ENCODE measurements at places on chromosomes 5 and 9.

DNA sequence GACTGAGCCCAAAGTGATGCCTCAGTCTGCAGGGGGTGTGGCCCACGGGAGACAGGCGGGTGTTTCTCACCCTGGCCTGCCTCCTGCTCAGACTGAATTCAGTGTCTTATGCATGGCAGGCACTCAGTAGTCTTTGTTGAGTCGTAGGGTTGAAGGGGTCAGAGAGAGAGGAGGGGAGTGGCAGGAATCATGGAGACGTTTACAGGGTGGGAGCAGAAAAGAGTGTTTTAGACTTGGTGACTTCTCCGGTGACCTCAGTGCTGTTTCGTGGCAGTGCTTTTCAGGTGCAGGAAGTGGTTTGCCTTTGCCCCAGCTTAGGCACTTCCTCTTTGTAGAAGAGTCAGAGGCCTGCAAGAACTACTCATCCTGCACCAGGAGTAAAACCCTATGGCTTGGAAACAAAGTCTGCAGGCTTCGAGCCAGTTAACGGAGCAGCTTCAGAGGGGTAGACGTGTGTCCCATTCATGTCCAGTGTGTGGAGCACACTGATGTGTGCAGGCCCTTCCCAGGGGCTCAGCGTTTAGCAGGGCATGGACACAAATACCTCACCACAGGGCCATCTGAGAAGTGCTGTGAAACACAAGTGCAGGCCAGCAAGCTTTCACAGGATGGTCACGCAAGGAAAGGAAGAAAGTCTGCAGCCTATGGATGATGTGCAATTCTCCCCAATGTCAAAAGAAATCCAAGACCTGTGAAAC is 24.5 kb upstream of the SEMA4D start:
- DNase-seq: no peak

- no peak for DNase-seq
These were observed 24.9 kb downstream of the MELK start for GRCh38 chr9:36597412-36598178.

DNA sequence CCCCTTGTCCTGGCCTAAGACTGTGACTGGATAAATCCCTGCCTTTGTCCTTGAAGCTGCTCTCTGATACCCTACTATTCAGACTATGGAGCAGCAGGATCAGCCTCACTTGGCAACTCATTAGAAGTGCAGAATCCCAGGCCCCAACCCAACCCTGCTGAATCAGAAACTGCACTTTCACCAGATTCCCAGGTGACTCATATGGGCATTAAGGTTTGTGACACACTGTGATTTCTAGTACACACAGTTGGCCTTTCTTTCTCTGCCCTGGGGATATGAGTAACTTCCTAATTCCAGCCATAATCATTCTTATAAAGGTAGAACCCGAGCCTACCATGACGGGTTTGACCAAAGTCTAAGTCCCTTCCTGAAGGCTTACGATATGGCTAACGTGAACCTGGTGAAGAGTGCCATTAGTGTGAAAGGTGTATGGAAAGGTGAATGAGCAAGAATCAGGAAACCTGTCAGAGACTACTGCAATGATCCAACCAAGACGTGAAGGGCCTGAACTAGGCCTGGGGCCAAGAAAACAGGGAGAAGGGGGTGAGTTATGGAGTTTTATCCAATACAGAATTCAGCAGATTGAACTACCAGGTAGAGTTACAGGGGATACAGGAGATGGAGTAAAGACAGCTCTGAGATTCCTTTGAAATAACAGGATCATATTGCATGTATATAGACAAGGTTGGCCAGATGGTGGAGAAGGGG is 533.0 kb downstream of the BNC2 start:
- peak; percentile 97 for DNase-seq

GRCh38 chr5:57878301-57878722 is 395.7 kb upstream of the ACTBL2 start:
- no peak for DNase-seq

DNA sequence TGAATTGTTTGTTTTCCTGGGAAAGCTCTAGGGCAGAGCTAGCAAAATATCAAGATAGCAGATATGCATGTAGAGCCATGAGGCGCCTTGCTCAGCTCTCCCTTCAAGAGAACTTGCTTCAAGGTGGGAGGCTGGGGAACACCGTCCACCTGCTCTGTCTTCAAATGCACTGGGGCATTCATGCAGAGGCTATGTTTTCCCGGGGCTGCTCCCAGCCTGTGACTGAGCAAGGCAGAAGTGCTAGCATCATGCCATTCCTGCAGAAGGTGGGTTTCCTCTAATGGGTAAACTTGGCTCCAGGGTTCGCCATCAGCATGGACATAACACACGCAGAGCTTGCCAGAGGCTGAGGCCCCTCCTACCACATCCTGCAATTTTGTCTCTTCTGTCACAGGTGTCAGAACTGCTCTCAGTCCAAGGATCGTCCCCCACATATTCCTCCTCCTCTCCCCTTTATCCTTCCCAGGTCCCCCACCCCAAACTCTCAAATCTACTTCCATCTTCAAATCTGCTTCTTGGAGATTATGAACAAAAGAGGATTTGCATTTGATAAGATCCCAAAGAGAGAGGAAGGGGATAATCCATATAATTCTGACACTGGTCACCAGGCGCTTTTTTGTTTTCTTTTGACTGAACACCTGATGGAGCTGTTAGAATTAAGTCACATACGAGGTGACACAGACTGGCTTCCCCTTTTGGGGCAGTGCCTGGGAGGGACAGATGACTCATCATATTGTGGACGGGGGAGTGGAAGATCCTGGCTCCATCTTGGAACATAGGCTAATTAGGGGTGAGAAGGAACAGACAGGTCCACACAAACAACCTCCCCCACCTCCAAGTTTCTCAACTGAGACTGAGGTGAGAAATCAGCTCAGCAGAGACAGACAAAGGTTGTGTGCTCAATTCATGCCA is 85.0 kb upstream of the TAF11L2 start:
- no peak for DNase-seq

- no peak for DNase-seq
These were observed 239.2 kb downstream of the PIK3R1 start for GRCh38 chr5:68454766-68455165.

GRCh38 chr5:137344723-137345322 is 154.3 kb downstream of the SPOCK1 start:
- no peak for DNase-seq

DNA sequence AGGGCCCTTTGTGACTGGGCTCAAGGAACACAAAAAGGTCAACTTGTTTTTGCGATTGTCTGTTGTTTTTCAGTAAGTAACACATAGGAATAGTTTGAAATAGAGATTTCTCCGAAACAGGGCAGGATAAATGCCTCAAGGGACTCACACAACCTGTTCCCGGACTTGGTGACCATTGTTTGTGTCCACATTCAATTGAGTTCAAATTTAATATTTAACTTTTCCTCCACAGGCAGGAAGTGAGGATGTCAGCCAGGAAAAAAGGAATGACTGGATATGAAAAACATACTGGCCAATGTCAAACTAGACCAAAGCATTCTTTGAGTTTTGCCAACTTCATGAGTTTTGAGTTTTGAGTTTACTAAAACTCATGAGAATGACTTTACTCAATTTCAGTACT is 72.7 kb downstream of the SPATA31C2 start:
- DNase-seq: no peak

- no peak for DNase-seq
These were observed 84.8 kb downstream of the TLE1 start for GRCh38 chr9:81604306-81605169.

- DNase-seq: no peak
These were observed 73.4 kb upstream of the ASS1 start for GRCh38 chr9:130371196-130371966.

DNA sequence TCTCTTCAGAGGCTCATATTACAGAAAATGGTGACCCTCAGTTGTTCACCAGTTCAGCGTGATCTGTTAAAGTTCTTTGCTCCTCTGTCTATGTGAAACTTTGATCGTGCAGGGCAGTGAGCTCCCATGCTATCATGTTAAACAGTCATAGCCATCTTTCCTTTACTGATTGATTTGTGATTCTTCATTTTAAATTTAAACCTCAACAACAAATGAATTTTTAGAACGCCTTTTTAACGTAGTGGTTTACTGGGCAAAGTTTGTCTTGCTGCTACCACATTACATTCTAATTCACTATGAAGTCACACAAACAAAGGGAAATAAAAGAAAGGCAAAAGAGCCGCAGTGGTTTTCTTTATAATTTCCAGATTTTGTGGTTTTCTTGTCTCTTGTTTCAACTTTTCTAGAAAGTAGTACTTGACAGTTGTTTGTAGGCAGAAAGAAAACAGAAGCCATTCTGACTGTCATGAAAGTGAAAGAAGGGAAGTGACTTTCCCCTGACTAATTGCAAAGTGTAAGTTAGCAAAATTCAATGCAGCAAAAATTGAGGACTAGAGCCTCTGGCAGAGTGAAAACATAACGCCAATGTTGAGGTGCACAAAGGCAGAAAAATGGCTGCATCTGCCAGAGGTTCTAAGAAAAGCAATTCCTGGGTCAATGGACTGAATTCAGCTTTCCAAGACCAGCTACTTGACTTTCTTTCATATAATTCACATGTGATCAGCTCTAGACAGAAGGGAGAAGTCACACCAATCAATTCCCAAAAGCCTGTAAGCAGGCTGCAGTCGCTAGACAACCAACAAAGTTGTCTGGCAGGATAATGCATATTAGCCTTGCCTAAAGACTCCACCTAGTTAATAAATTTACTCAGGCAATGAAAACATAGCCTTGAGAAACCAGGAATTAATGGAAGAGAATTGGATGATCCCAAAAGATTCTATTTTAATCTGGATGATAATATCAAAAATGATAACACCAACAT is 7.1 kb upstream of the IFNA6 start:
- no peak for DNase-seq

DNA sequence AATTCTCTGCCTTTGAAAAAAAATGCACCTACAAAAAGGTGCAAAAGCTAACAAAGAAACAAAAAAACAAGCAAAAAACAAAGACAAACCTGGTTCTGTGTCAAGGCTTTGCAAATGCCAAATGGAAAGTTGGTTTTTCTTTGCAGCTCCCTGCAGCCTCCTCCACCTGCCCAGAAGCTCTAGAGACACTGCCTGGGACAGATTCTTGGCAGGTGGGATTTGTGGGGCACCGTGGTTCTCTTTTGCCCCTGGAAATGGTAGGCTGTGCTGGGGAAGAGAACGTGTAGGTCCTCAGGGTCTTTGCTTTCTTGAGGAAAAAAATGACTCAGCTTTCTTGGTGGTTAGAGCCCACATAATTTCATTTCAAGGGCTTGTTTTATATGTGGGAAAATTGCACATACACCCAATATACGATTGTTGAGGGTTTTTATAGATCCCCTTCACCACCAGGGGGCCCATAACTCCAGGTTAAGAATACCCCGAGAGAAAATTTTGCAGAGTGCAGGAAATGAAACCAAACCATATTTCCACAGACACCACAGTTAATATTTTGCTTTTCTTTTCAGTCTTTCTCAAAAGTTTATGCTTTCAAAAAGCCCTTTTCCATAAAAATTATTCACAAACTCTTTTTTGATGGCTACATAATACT is 58.7 kb downstream of the NXNL2 start:
- no peak for DNase-seq

- DNase-seq: no peak
These were observed 22.5 kb downstream of the TNIP1 start for GRCh38 chr5:151058301-151058700.

GRCh38 chr5:159021901-159022556 is 77.7 kb downstream of the EBF1 start:
- DNase-seq: no peak

DNA sequence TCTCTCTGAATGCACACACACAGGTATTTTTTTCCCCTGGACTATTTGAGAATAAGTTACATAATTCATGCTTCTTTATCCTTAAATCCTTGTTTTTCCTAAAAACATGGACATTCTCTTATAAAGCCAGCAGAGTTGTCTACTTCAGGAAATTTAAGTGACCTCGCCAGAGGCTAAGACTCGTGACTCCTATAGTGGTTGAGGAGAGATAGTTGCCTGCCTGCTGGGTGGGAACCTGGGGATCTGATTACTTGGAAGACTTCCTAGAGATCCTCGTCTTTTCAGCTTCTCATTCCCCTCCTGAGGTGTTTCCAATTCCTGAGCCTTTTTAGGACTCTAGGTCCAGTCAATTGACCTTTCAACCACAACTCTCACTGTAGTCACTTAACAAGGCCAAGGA is 5.5 kb downstream of the SLC30A5 start:
- no peak for DNase-seq

DNA sequence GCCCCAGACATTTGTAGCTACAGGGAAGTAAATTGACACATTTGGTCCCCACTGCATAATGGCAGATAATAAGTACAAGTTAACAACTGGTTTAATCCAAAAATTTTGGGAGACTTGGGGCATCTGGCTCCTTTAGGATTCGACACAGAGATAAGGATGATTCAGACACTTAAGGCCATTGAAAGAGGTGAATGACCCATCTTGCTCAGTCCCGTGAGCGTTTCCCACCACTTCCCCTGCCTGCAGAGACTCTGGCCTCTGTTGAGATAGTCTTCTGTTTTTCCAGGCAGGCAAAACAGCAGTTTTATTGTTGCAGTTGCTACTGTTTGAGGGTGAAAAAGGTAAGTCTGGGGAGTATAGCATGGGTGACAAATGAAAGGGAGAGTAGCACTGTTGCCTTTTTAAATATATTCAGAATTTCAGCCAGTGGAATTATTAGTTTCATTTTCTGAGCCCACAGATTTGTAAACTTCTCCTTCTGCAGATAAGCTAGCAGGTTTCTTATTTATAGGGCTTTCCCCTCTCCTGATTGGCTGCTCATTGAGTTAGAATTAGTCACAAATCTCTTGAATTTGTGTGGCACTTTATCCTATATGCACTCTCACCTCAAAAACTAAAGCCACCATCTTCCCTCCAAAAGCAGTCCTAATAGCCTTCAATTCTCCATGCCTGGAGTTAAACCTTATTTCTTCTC is 19.3 kb downstream of the ACO1 start:
- DNase-seq: no peak

- no peak for DNase-seq
These were observed 277.8 kb downstream of the RAB3C start for GRCh38 chr5:58860680-58861079.

DNA sequence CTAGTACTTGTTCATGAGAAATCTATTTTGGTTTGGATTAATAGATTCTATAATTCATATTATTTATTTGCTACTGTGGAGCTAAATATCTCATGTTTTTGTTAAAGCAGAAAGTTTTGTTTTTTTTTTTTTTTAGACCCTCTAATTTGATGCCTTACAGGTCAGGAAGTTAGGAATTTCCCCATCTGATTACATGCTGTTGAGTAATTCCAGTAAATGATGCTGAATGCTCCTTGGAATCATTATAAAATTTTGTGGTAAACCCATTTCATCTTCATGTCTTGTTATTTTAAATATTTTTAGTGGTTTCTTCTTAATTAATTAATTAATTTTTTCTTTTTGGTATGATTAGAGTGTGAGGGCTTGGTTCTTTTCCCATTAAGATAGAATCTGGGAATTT is 35.6 kb downstream of the NNT start:
- no peak for DNase-seq

GRCh38 chr9:12640016-12640587 is 53.1 kb upstream of the TYRP1 start:
- DNase-seq: peak; percentile 29

- no peak for DNase-seq
These were observed 53.7 kb downstream of the G3BP1 start for GRCh38 chr5:151825445-151825844.

GRCh38 chr5:51302343-51302742 is 80.9 kb upstream of the ISL1 start:
- DNase-seq: no peak

GRCh38 chr5:134003817-134004625 is 754 bp downstream of the VDAC1 start:
- DNase-seq: no peak

Measured in epithelial cell of prostate (primary cell).